ENCODE measurements at places on chromosomes 6 and 20.
A peak's percentile ranks its signal among the peaks of the same experiment; 100 is the strongest.

- DNase-seq, result no peak
Measured at GRCh38 chr6:12170351-12171092, 119.6 kb upstream of the EDN1 start.

- no peak for DNase-seq
Measured at GRCh38 chr6:5271926-5272325, 10.6 kb downstream of the FARS2 start.

GRCh38 chr6:157873735-157874344 lies 50.8 kb downstream of the SNX9 start:
- DNase-seq, result peak; percentile 78

DNA sequence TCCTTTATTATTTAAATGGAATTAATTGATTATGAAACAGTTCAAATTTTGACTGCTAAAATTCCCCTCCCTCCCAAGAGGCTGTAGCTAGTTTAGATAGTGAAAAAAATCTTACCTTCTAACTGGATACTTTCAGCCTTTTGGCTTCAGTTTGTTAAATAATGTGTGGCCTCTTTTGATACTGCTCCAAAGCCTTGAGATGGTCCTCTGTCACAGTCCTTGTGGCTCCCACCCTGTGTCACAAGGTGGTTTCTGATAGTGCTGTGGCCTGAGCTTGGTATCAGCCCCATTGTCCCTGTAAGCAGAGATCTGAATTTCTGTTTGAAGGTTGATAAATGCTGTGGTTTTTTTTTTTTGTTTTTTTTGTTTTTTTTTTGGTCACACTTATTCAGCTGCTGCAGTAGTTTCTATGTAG lies 20.8 kb downstream of the PANK2 start:
- DNase-seq, result no peak

DNA sequence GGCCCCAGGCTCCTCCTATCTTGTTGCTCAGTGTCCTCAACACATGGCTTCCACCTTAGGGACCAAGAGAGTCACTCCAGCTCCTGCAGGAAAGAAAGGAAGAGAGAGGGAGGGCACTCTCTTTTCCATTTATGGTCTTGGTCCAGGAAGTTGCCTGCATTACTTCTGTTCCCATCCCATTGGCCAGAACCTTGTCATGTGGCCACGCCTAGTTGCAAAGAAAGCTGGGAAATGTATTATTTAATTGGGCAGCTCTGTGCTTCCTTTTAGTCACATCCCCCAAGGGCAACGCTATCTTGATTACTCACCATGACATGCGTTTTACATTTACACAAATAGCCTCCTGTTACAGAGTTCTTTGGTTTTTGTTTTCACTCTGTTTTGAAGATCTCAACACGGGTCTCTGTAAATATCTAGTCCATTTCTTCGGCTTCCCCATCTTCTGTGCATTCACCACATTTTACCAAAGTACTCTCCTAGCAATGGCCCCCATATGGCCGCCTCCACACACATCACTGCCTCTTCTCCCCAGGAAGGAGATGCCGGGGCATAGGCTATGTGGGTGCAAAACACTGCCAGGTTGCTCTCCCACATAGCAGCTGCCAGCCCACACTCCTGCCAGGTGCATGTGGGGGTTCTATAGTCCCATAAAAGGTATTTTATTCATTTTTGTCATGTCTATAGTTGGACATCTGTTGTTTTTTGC lies 35.7 kb upstream of the ZMYND8 start:
- peak; percentile 50 for DNase-seq

DNA sequence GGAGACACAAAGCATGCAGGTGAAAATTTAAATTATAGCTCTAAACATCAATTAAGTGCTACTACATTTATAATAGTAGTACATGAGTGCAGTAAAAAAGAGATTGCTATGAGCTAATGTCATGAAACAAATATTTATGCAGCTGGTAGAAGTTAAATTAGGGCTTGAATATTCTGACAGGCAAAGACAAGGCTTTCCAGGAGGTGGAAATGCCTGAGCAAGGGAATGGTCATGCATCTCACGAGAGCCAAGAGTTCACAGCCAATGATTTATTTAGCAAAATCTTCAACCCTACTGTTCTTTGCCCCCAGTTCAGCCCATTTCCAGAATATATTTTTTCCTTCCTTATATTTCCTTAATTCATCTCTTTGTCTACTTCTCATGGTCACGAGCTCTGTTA lies 128.9 kb downstream of the HIVEP2 start:
- no peak for DNase-seq

GRCh38 chr6:108993876-108994275 lies 100.8 kb downstream of the SESN1 start:
- DNase-seq, result no peak

GRCh38 chr20:60361761-60362395 lies 403.7 kb downstream of the CDH26 start:
- no peak for DNase-seq

DNA sequence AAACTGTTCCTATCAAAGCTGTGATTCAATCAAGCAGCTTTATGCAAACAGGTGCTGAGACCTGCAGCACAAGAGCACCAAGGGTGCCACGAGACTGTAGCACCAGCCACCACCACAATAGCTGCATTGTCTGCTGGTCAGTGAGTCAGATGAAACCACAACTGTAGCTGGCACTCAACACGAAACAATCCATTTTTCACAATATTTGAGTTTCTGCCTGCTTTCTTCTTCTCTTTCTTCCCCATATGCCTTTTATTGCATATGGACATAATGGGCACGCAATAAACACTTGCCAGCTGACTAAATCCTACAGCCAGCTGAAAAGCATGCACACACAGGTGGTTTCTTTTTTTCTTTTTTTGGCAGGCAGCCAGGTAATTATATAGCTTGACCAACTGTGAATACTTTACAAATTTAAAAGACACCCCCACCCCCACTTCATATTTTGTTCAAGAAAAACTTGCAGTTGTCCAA lies 16.6 kb downstream of the SLC2A12 start:
- DNase-seq, result peak; percentile 99

GRCh38 chr6:7777074-7777473 lies 51.2 kb downstream of the BMP6 start:
- DNase-seq, result peak; percentile 24

DNA sequence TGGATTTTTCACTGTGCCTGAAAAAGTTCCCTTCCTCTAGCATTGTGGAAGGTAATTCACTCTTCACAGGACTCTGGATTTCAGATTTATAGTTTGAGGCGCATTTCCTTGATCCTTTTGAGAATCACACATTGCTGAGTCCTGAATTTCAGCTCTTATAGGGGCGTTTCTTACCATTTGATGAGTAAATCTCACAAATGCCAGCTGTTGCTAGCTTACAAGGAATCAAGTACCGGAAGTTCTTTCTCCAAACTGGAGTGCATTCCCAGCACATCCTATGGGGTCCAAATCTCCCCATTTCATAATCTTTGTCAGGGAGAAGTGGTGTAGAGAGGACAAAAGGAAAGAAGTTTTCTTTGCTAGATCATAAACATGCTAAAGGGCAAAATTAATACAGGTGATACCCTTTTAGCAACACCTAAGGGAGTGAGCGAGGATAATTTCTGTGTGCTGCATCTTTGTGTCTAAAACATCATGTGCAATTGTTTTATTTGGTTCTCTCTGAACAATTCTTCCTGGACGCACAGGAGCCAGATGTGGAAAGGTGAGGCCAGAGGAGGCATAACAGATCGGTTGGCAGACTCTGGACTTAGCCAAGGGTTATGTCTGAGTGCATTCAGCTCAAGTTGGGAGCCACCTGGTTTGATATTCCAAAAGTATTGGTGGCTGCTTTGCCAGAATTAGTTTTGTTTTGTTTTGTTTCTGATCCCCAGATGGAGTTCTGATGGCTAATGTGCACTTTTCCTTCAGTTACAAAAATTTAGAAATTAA lies 37.4 kb upstream of the EYA2 start:
- DNase-seq, result no peak

GRCh38 chr6:89204096-89204495 lies 13.1 kb downstream of the GABRR1 start:
- no peak for DNase-seq

GRCh38 chr6:111002350-111002749 lies 20.5 kb downstream of the RPF2 start:
- no peak for DNase-seq
